ENCODE measurements at places on chromosomes 1 and 21. TPM values are rescaled to one million over a fixed set of nuclear protein-coding genes. Genes with fewer than 3 reads are reported as not detected.

- DNase-seq: no peak
Observed at GRCh38 chr1:156226782-156227181, 14.0 kb downstream of the PMF1 start.

- no peak for DNase-seq
Observed at GRCh38 chr1:108096089-108096488, 104.1 kb downstream of the SLC25A24 start.

Gene ASCL5
- not detected for total RNA-seq

- no peak for DNase-seq
Observed at GRCh38 chr1:95974586-95974985, 740.6 kb downstream of the RWDD3 start.

DNA sequence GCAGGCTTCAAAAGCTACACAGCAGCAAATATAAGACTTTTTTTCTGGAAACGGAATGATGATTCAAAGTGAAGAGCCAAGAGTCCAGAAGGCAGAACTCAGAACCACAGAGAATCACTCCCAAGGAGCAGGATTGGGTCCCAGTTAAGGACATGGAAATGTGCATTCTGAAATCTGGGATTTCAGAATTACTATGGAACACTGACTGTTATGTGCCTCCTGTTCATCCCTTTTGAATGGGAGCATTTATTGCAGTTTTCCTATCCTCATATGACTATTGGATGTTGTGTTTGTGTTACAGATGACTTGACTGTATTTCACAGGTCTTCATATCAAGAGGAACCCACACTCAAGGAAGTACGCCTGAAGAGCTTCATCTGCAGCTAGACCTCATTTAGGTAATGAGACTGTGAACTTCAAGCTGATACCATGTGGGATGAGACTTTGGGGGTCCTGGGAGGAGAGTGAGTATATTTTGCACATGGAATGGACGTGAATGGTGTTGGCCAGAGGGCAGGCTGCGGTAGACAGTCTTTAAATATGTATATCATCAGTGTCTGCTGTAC is 17.1 kb upstream of the CAP1 start:
- DNase-seq: no peak

Gene L1TD1
- total RNA-seq: not detected

DNA sequence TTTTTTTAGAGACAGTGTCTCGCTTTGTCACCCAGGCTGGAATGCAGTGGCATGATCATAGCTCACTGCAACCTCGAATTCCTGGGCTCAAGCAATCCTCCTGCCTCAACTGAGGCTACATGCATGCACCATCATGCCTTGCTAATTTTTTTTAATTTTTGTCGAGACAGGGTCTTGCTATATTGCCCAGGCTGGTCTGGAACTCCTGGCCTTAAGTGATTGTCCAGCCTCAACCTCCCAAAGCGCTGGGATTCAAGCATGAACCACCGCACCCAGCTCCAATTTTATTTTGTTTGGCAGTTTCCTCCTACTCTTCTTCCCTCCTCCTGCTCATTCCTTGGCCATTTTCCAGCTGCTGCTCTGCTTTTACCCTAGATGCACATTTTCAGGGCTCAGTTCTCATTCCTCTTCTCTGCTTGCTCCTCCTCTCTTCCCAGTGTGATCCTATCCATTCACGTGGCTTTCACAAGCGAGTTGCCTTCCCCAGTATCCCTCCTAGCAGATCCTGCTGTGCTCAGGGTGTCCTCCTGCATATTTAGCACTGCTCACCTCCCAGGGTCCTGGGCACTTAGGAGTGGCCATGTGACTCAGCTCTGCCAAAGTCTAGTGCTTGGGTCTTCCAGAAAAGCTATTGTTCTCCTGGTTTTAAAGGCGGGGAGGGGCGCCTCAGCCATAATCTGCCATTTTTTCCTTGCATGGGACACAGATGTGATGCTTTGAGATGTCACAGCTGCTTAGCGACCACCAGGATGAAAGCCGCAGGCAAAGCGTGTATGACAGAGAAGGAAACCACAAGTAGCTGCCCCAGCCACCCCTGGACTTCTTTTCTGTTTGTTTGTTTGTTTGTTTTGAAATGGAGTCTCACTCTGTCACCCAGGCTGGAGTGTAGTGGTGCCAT is 33.7 kb downstream of the PSEN2 start:
- DNase-seq: no peak

- DNase-seq: no peak
Observed at GRCh38 chr1:180646547-180646946, 14.7 kb downstream of the XPR1 start.

Gene LCE1B
- total RNA-seq: not detected

Gene B3GALT2
- 0.63 TPM for total RNA-seq

- no peak for DNase-seq
Observed at GRCh38 chr1:218658269-218658668, 313.1 kb downstream of the TGFB2 start.

- no peak for DNase-seq
Observed at GRCh38 chr1:235708390-235708962, 58.9 kb upstream of the GNG4 start.

DNA sequence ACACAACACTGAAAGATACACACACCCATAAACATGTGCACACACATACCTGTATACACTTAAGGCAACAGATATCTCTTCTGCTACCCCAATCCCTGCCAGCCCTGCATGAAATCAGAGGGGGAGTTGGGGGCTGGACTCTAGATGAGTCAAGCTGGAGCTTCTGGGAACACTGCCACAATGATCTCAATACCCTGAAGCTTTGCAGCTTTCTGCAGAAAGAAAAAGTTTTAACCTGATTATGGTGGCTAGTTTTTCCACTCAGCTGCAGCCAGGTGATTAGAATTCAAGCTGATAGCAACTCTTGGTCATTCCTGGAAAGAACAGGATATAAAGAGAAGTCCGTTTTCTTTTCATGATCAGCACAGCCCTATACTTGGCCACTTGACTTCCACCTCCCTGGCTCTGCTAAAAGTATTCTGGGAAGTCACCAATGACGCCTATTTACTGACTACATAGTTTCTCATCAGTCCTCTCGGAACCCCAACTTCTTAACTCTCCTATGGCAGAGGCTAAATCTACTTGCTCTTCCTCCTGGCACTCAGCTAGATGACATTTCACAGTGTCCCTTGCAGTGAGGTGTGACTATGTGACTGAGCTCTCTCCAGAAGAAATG is 20.7 kb upstream of the DNASE2B start:
- no peak for DNase-seq

Gene CR1
- 0.16 TPM for total RNA-seq

Gene ABL2
- total RNA-seq: 6.3 TPM

- no peak for DNase-seq
Observed at GRCh38 chr1:206787891-206788290, 15.6 kb upstream of the IL10 start.

Gene KCNJ9
- total RNA-seq: not detected

Gene SMG5
- total RNA-seq: 78.2 TPM

Gene ARPC5
- 274 TPM for total RNA-seq

DNA sequence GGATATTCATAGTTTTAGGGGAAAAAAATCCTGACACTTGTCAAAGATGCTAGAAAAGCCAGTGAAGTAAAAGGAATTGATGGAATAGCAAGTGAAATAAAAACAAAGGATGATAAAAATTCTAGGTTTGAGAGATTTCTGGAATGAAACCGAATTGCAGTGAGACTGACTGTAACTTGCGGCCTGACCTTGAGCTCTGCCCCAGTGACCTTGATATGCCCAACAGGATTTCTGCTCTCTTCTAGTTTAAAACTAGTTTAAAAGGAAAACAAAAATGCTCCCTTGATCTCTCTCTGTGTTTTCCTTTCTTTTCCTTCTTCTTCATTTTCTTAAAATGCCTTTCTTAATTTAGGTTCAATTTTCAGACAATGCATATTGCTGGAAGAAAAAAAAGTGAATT is 54.9 kb upstream of the IFI44L start:
- no peak for DNase-seq

Gene PPP2R5A
- total RNA-seq: 66.7 TPM

DNA sequence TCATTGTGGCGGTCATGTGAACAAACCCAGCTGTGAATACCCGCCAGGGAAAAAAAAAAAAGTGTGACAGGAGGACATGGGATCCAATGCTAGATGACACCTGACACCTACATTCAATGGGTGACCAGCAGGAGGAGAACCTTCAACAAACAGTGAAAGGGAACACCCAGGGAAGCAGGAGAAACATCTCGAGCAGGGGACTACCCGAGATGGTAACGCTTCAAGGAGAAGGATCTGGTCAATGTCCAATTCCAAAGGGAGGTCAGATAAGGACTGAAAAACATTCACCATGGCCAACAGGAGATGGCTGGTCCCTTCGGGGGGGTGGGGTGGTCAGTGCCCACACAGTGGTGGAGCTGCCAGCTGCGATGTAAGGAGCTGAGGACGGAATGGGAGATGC is 46.3 kb downstream of the PTPN14 start:
- DNase-seq: no peak

DNA sequence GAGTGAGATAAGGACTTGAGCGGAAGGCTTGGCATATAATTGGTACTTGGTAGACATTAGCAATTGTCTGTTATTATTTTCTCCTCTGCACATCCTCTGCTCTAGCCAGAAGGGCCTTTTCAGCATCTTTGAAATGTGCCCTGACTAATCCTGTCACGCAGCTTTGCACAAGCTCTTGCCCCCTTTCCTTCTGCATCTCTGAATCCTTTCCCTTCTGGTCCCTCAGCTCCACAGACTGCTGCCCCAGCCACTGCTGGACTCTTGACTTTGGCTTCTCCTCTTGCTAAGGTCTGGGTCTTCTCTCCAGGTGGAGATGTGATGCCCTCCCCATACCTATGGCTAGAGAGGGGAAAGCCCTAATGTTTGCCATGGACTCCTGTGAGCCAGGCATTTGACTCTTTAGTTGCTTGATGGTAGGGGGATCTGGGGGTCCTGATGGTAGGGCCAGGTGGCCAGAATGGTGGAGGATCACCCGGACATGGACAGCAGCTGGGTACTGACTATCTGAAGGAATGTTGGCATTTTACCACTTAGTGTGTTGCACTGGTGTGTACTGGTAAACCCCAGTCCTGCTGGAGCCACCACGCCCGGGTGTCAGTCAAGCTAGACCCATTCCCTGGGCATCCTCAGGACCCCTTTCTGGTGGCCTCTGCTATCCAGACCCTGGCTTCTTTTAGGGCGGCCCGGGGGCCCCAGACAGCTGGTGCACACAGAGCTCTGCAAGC is 4.4 kb downstream of the HPCA start:
- DNase-seq: no peak

Gene LAPTM5
- 407 TPM for total RNA-seq

Gene FAM177B
- not detected for total RNA-seq

Gene BNIPL
- total RNA-seq: 1.1 TPM

GRCh38 chr1:227911376-227911775 is 36.4 kb downstream of the WNT9A start:
- no peak for DNase-seq

- DNase-seq: peak; percentile 40
Observed at GRCh38 chr1:207619871-207620542, 24.9 kb upstream of the CR1L start.

DNA sequence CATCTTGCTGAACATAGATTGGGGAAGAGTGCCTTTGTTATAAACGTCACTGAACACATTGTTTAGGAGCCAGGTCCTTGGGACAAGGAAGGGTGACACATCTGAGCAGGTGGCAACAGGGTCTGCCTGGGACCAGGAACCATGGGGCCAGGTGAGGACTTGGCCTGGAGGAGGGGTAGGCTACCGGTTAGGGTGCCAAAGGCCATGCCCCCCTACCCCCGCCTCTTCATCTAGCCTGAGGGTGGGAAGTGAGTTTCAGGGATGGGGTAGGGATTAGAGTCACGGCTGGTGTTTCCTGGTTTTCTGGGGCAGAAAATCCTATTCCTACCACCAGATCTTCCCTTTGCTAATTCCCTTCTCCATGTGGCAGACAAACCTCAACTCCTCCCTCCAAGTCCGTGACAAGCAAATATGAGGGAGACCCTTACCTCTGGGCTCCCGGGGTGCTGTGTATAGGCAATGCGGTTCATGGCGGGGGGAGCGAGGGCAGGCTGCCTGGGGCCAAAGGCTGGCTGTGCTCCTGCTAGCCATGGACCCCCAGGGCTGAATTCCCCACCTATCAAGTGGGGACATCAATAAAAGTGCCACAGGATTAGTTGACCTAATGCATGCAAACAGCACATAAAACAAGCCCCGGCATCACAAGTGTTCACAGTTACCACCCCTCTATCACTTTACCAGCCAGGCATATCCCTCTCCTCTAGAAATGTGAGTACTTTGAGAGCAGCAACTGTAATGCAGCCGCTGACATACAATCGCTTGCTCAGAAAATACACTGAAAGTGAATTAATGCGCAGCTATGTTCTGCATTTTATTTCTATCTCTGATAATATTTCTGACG is 14.5 kb downstream of the CD247 start:
- DNase-seq: no peak

- no peak for DNase-seq
Observed at GRCh38 chr1:152112101-152112884, 3.0 kb downstream of the TCHH start.

DNA sequence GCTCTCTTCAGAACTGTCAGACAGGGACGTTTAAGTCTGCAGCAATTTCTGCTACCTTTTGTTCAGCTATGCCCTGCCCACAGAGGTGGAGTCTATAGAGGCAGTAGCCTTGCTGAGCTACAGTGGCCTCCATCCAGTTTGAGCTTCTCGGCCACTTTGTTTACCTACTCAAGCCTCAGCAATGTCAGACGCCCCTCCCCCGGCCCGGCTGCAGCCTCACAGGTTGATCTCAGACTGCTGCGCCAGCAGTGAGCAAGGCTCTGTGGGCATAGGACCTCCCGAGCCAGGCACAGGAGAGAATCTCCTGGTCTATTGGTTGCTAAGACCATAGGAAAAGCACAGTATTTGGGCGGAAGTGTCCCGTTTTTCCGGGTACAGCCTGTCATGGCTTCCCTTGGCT is 89.9 kb upstream of the PDC start:
- no peak for DNase-seq

Gene NTPCR
- 21.0 TPM for total RNA-seq

Gene STUM
- not detected for total RNA-seq

DNA sequence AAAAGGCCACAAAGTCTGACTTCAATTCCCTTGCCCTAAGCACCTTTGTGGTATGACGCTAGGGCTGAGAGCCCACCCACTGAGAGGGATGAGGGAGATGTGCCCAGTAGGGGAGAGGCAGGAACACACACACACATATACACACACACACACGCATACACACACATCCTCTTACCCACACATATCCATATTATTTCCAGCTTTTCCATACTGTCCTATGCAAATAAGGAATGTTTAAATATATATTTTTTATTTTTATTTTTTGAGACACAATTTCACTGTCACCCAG is 3.0 kb downstream of the RAB25 start:
- DNase-seq: no peak

- DNase-seq: no peak
Observed at GRCh38 chr1:57826535-57826934, 402.7 kb upstream of the DAB1 start.

DNA sequence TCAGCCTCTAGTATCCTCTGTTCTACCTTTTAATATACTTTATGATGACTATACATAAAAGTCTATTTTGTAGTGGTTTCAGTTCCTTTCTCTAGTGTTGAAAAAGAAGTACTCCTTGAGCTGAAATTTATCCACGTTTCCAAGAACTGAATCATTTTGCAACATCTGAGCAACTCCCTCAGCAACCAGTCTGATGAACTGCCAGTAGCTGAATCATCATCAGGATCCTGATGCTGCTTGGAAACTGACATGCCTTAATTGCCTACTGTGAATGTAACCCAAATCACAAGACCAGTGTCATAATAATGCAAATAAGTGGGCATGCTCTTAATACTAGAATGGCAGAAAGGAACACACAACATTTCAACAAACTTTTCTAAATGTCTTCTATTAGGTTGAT is 103.3 kb downstream of the CYYR1 start:
- no peak for DNase-seq

GRCh38 chr1:226788965-226789364 is 49.9 kb upstream of the ITPKB start:
- DNase-seq: no peak

Gene ETNK2
- total RNA-seq: 0.11 TPM

Measured in activated CD8-positive, alpha-beta T cell treated with anti-CD3 and anti-CD28 coated beads, Interleukin-2, amount 10 ng/mL, durations not matched to agents 7 days and 5 days (primary cell).